Fibroblast of villous mesenchyme (primary cell): ENCODE measurements at places on chromosomes 1 and 21. TPM values are rescaled to one million over a fixed set of nuclear protein-coding genes. Genes with fewer than 3 reads are reported as not detected.

- DNase-seq = peak; percentile 31
These were observed 136.2 kb downstream of the NTNG1 start for GRCh38 chr1:107277022-107277421.

- DNase-seq = peak; percentile 12
These were observed 66.8 kb upstream of the RGS7 start for GRCh38 chr1:241423541-241424479.

DNA sequence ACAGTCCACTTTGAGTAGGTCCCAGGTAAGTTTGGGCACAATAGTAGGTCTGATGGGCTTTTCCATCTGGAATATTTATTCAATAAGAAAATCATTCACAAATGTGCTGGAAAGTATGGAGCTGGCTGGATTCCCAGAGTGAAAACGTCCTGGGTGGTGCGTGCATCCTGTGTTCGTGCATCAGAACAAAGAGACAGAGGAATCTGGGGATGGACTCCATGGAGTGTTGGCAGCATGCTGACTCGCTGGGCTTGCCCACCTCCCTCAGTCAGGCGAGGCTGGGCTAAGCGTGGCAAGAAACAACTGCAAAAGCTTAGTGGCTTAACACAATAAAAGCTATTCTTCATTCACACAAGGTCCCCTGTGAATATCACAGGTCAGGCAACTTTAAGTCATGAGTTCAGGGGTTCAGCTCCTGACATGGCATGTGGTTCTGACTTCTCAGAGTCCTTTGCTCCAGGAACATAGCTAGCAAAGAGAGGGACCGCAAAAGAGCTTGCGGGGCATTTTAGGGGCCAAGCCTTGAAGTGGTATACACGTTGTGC lies 151.6 kb upstream of the ZNF644 start:
- no peak for DNase-seq

FYB2 gene
- not detected in 2 replicates for total RNA-seq

GRCh38 chr1:77683160-77684148 lies 996 bp upstream of the ZZZ3 start:
- peak; percentile 92 for DNase-seq

- DNase-seq = no peak
These were observed 10.8 kb downstream of the RPS6KA1 start for GRCh38 chr1:26540351-26540750.

LSS gene
- total RNA-seq = 139 and 182 TPM in 2 replicates

FALEC gene
- total RNA-seq = 0.64 and 1.3 TPM in 2 replicates

KIAA1614 gene
- total RNA-seq = 6.9 and 8.4 TPM in 2 replicates

DNA sequence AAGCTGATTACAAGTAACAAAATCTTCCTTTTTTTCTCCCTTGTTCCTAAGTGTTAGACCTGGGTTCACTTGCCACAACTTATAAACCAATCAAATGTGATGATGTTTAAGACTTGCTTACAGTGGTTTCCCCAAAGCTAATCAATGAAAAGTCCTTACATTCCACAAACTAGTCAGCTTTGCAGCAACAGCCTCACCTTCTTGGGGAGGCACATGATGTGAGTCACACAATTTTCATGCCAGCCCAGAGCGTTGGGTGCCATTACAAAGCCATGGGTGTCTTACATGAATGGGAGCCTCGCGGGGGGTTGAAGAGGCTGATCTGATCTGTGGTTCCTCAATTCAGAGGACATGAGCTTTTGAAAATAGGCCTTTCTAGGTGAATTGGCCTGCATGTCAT lies 91.6 kb upstream of the UBE2U start:
- no peak for DNase-seq

GBP7 gene
- not detected in 2 replicates for total RNA-seq

GRCh38 chr1:6001992-6002576 lies 9.9 kb upstream of the NPHP4 start:
- no peak for DNase-seq

ERVH48-1 gene
- under 0.01 TPM in 1 of 2 replicates, not detected in the other for total RNA-seq

DYRK3 gene
- total RNA-seq = 37.4 and 46.2 TPM in 2 replicates

RNU1-4 gene
- total RNA-seq = under 0.01 TPM in 1 of 2 replicates, not detected in the other

- DNase-seq = no peak
These were observed 7.5 kb upstream of the FOXO6 start for GRCh38 chr1:41353744-41354143.

EGLN1 gene
- 33.8 and 53.5 TPM in 2 replicates for total RNA-seq

DNA sequence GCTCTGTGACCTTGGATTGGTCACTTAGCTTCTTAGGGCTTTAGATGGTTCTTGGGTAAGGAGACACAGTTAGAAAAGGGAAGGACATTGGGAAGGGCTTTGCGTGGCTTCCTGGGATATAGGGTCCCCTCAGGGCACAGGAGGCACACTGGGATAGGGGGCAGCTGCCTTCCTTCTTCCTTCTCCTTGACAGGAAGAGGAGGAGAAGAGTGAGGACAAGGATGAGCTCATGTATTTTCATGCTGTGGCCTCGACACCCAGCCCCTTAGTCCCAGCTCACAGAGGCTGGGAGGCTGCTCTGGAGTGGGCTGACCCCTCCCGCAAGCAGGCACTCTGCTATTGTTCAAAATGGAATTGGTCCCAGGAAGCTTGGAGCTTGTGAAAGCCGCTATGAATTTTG lies 45.7 kb upstream of the POU3F1 start:
- DNase-seq = no peak

DNA sequence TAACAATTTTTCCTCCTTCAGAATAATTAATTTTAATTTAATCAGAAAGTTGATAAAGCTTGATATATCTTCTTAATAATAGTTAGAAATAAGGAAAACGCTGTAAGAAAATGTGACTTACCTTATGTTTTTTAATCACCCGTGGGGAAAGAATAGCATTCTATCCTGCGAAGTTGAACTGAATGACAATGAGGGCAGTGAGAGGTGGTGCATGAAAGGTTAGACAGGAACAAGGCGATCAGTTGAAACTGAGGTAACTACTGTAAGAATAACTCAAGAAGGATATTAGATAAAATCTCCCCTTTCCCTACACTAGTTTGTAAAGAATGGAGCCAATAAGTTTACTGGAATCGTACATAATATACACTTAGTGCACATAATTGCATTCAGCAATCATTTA lies 655.0 kb upstream of the NCAM2 start:
- no peak for DNase-seq

DNA sequence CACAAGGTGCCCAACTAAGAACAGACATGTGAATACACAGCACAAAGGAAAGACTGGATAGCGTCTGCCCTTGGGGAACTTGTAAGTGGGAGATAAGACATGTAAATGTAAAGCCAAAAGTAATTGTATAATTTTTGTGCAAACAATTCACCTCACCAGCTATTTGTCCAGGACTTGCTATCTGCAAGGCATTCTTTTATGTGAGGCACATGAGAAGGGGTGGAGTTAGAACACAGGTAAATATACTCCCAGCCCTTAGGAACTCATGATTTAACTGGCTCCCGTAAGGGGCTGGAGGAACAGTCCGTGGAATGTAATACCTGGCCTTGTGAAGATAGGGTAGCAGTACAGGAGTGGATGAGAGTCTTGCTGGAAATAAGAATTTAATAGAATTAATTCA lies 61.3 kb downstream of the CDK18 start:
- DNase-seq = no peak
